Immature natural killer cell (primary cell): ENCODE measurements at places on chromosomes 5 and 9. TPM values are rescaled to one million over a fixed set of nuclear protein-coding genes. Genes with fewer than 3 reads are reported as not detected.

- H3K27me3 ChIP-seq: no peaks in the 10 kb centered on the region
- H3K36me3 ChIP-seq: no peaks in the 10 kb centered on the region
- no peak overlapping the region for H3K27ac ChIP-seq
- no peak for DNase-seq
- no peaks in the 10 kb centered on the region for H3K4me1 ChIP-seq
- no peak overlapping the region for H3K4me3 ChIP-seq
These were observed 410.1 kb downstream of the DMRT2 start for GRCh38 chr9:1460143-1460769.

PRXL2C gene
- polyA plus RNA-seq: 6.3 TPM

- peaks cover 2% of the 10 kb centered on the region for H3K27me3 ChIP-seq
- no peaks in the 10 kb centered on the region for H3K36me3 ChIP-seq
- H3K4me1 ChIP-seq: peaks cover 89% of the 10 kb centered on the region
- peak overlapping the region; percentile 52 for H3K4me3 ChIP-seq
- DNase-seq: no peak
These were observed 22.3 kb downstream of the KLF9 start for GRCh38 chr9:70392189-70392588.

DNA sequence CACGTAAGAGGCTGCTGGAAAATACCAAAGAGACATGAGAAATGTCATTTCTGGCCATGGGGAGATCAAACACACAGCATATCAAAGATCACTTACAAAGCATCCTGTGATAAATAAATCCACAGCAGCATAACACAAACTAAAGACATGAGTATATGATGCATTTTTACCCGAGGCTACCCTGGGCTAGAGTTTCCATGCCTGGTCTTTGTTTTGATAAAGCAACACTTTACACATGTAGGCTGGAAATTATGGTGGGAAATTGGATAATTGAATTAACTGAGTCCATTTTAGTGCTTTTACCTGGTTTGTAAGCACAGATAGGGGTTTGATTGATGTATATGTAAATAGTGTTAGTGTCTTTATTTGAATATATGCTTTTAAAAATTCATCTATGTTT, 288.4 kb downstream of the AOPEP start:
- DNase-seq: no peak
- H3K4me3 ChIP-seq: no peak overlapping the region
- peaks cover 13% of the 10 kb centered on the region for H3K4me1 ChIP-seq
- peaks cover 11% of the 10 kb centered on the region for H3K36me3 ChIP-seq
- no peak overlapping the region for H3K27ac ChIP-seq

REEP2 gene
- polyA plus RNA-seq: 0.48 TPM

DNA sequence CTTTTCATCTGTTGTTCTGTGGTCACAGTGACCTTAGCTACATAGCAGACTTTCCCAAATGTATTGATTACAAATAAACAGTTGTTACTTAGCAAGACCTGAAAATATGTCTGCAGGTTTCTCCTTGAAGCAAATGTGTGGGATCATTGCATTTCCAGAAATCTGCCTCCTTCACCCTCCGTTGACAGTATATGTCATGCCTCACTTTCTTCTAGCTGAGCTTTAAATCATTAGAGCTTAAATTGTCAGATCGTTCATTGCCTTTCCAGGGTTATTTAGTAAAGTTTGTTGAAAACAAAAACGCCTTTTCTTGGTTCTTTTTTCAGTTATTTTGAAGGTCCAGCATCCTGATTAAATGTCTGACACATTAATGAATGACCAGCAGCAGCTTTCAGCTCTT, 2.3 kb upstream of the MAML1 start:
- no peak overlapping the region for H3K27ac ChIP-seq
- H3K4me1 ChIP-seq: peaks cover 24% of the 10 kb centered on the region
- peaks cover 22% of the 10 kb centered on the region for H3K36me3 ChIP-seq
- no peak overlapping the region for H3K4me3 ChIP-seq
- no peak for DNase-seq

- H3K4me3 ChIP-seq: no peak overlapping the region
- no peak for DNase-seq
- peaks cover 7% of the 10 kb centered on the region for H3K27me3 ChIP-seq
- H3K27ac ChIP-seq: no peak overlapping the region
- H3K4me1 ChIP-seq: peaks cover 22% of the 10 kb centered on the region
These were observed 2.9 kb upstream of the VDAC1 start for GRCh38 chr5:134007581-134008265.

FBXL17 gene
- 8.5 TPM for polyA plus RNA-seq

DNA sequence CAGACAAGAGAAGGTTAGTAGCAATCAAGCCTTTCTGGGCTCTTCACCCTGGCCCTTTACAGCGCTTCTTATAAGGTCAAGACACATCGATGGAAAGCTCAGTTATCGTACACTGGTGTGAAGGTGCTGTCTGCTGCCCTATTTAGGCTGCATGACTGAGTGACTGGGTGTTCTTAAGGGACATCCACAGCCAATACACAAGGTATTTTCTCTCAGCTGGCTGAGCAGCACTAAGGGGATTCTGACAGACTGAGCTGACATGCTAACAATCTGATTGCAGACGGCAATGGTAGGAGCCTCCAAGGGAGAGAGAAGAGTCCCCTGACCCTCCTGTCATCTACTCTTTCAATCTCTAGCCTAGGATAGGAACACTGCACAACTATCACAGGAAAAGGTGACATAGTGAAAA, 577.9 kb downstream of the ISL1 start:
- no peak overlapping the region for H3K4me3 ChIP-seq
- no peaks in the 10 kb centered on the region for H3K36me3 ChIP-seq
- no peak overlapping the region for H3K27ac ChIP-seq
- DNase-seq: no peak
- peaks cover 1% of the 10 kb centered on the region for H3K27me3 ChIP-seq
- H3K4me1 ChIP-seq: no peaks in the 10 kb centered on the region

DNA sequence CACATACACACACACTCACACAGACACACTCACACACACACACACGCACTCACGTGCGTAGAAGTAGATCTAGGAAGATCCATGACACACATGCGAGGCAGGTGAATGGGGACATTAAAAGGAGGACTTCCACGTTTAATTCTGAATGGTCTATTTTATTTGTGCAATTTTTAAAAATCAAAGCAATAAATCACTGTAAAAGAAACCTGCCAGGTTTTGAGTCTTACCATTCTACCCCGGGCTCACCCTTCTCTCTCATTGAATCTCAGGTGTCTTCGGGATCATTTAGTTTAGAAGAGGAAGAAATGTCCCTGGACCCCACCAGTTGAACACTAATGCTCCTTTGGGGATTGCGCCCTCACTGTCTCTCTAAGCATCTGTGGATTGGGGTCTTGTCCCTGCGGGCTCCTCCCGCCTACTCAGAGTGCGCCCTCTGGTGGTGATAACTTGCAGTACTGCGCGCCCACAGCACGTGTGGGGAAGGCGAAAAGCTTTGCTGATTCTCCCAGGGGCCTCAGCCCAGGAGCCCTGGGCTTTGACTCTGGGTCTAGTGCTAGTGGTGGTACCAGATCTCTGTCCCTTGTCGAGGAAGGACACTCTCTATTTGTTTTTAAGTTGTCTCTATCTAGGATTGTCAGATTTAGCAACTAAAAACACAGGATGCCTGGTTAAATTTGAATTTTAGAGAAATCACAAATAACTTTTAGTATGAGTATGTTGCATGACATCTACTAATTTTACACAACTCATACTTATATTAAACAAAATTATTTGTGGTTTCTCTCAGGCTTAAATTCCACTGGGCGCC, 34.8 kb downstream of the BOD1 start:
- no peaks in the 10 kb centered on the region for H3K4me1 ChIP-seq
- H3K4me3 ChIP-seq: no peak overlapping the region
- DNase-seq: peak; percentile 9
- H3K36me3 ChIP-seq: peaks cover 8% of the 10 kb centered on the region
- H3K27ac ChIP-seq: no peak overlapping the region
- H3K27me3 ChIP-seq: peaks cover 2% of the 10 kb centered on the region

DNA sequence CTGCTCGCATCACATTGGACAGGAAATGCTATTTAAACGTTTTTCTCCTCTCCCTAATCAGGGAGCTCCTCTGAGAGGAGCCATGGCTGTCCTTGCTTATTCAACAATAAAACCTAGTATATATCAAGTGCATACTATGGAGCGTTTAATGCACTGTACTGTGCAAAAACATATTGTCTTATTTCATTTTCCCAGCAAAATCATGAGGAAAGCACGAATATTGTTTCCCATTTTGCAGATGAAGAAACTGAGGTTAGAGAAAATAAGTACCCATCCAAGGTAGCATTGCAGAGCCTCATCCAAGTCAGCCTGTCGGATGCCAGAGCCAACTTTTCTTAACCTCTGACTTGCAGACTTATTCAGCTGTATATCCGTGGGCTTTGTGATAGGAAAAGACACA, 7.6 kb upstream of the EBF1 start:
- H3K27ac ChIP-seq: no peak overlapping the region
- peak overlapping the region; percentile 78 for H3K4me3 ChIP-seq
- peaks cover 59% of the 10 kb centered on the region for H3K27me3 ChIP-seq

- H3K4me1 ChIP-seq: no peaks in the 10 kb centered on the region
- no peaks in the 10 kb centered on the region for H3K36me3 ChIP-seq
- H3K4me3 ChIP-seq: no peak overlapping the region
These were observed 168.4 kb upstream of the MAP1B start for GRCh38 chr5:71938895-71939294.

- H3K4me1 ChIP-seq: peaks cover 39% of the 10 kb centered on the region
- peak; percentile 35 for DNase-seq
- H3K4me3 ChIP-seq: peak overlapping the region; percentile 97
- peaks cover 4% of the 10 kb centered on the region for H3K36me3 ChIP-seq
- H3K27me3 ChIP-seq: peaks cover 8% of the 10 kb centered on the region
These were observed 519 bp downstream of the ZER1 start for GRCh38 chr9:128771094-128771721.

GRCh38 chr5:66285343-66285922, 141.3 kb downstream of the SREK1 start:
- DNase-seq: no peak
- H3K4me1 ChIP-seq: no peaks in the 10 kb centered on the region
- H3K27me3 ChIP-seq: no peaks in the 10 kb centered on the region
- no peak overlapping the region for H3K4me3 ChIP-seq
- no peaks in the 10 kb centered on the region for H3K36me3 ChIP-seq
- no peak overlapping the region for H3K27ac ChIP-seq

DCTN3 gene
- 268 TPM for polyA plus RNA-seq

DNA sequence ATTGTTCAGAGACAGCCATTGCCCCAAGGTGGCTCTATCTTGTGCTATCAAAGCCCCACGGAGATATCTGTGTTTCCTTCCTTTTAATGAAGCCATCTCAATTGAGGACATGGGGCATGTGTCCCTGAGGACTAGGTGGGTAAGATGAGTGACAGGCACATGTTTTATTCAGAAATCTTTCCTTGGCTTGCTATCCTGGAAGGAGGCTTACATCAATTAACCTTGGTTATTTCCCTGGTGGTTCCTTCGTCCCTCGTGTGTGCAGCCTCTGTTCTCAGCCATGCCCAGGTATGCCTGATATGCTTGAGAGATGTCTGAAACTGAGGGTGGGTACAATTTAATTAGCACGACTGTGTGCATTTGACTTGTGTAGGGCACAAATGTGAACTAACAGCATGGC, 102.2 kb upstream of the TUT7 start:
- H3K36me3 ChIP-seq: no peaks in the 10 kb centered on the region
- H3K4me1 ChIP-seq: no peaks in the 10 kb centered on the region
- H3K27ac ChIP-seq: no peak overlapping the region
- DNase-seq: no peak
- H3K27me3 ChIP-seq: peaks cover 6% of the 10 kb centered on the region
- no peak overlapping the region for H3K4me3 ChIP-seq

GRPEL2 gene
- polyA plus RNA-seq: 4.5 TPM

NRARP gene
- polyA plus RNA-seq: 0.14 TPM

GRCh38 chr9:122389799-122390481, 19.1 kb downstream of the PTGS1 start:
- no peaks in the 10 kb centered on the region for H3K36me3 ChIP-seq
- no peak overlapping the region for H3K27ac ChIP-seq
- no peak overlapping the region for H3K4me3 ChIP-seq
- DNase-seq: no peak
- H3K4me1 ChIP-seq: no peaks in the 10 kb centered on the region

- H3K4me3 ChIP-seq: no peak within 1 kb of the TSS
- no peaks in the 10 kb centered on the region for H3K36me3 ChIP-seq
- peak within 1 kb of the TSS; percentile 54 for H3K27ac ChIP-seq
- no peaks in the 10 kb centered on the region for H3K27me3 ChIP-seq
- peak; percentile 23 for DNase-seq
- peaks cover 66% of the 10 kb centered on the region for H3K4me1 ChIP-seq
These were observed at the start of gene CSF2 for GRCh38 chr5:132073231-132074013. Gene CSF2 (plus strand): TSS chr5:132073789. CDS start chr5:132073824, 35 bp downstream.

DNA sequence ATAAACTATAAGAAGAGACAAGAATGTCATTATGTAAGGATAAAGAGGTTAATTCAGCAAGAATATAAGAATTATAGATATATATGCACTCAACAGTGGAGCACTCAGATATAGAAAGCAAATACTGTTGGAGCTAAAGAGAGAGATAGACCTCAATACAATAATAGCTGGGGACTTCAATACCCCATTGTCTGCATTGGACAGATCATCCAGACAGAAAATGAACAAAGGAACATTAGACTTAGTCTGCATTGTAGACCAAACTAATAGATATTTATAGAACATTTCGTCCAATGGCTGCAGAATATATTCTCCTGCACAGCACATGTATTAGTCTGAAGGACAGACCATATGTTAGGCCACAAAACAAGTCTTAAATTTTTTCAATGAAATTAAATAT, 777.1 kb downstream of the CDH18 start:
- no peaks in the 10 kb centered on the region for H3K4me1 ChIP-seq
- H3K36me3 ChIP-seq: no peaks in the 10 kb centered on the region
- peaks cover 2% of the 10 kb centered on the region for H3K27me3 ChIP-seq
- no peak overlapping the region for H3K4me3 ChIP-seq
- no peak overlapping the region for H3K27ac ChIP-seq

- no peaks in the 10 kb centered on the region for H3K4me1 ChIP-seq
- DNase-seq: no peak
- no peaks in the 10 kb centered on the region for H3K27me3 ChIP-seq
- H3K4me3 ChIP-seq: no peak overlapping the region
- no peak overlapping the region for H3K27ac ChIP-seq
These were observed 97.9 kb upstream of the MAMDC2 start for GRCh38 chr9:69945671-69946141.

GRCh38 chr9:91374939-91375338, 13.2 kb upstream of the AUH start:
- no peaks in the 10 kb centered on the region for H3K36me3 ChIP-seq
- no peak overlapping the region for H3K27ac ChIP-seq
- H3K27me3 ChIP-seq: no peaks in the 10 kb centered on the region
- H3K4me1 ChIP-seq: peaks cover 40% of the 10 kb centered on the region
- no peak for DNase-seq

GRM6 gene
- polyA plus RNA-seq: not detected

FAM151B gene
- not detected for polyA plus RNA-seq
